ENCODE measurements at places on chromosomes 7 and 10. TPM values are rescaled to one million over a fixed set of nuclear protein-coding genes. Genes with fewer than 3 reads are reported as not detected.

- DNase-seq = no peak
Measured at GRCh38 chr7:5218564-5219360, 28.7 kb downstream of the WIPI2 start.

ASCC1 gene
- total RNA-seq = 44.8 TPM

ITPRID1 gene
- total RNA-seq = not detected

GRCh38 chr10:35993591-35994515 lies 351.8 kb upstream of the FZD8 start:
- no peak for DNase-seq

DNA sequence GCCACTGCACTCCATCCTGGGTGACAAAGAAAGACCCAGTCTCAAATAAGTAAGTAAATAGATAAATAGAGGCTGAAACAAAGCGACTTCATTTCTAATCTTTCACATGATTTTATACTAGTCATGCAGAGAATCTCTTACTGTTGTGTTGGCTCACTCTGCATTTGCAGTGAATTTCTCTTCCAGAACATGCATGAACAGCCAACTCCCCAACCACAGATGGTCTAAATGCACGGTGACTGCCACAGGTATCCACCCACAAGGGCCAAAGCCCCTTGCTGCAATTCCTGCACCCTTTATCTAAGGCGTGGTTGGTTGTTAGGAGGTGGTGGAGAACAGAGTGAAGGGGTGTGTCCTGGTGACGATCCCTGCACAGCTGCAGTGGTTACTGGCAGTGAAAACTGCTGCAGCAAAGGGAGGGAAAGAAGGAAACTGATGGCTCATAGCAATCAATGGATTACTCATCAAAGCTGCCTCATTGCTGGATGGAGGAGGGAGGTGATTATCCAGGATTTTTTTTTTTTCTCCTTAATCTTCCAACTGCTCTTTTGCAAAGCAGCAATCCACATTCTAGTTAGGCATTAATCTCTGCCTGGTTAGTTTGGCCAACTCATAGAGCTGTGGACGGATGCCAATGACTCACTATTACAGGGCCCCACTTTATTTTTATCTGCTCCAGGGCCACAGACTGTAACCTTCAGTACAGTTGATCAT lies 50.6 kb downstream of the PRTFDC1 start:
- DNase-seq = peak; percentile 33

ACTR3C gene
- 5.9 TPM for total RNA-seq

HILPDA gene
- total RNA-seq = 17.7 TPM

DNA sequence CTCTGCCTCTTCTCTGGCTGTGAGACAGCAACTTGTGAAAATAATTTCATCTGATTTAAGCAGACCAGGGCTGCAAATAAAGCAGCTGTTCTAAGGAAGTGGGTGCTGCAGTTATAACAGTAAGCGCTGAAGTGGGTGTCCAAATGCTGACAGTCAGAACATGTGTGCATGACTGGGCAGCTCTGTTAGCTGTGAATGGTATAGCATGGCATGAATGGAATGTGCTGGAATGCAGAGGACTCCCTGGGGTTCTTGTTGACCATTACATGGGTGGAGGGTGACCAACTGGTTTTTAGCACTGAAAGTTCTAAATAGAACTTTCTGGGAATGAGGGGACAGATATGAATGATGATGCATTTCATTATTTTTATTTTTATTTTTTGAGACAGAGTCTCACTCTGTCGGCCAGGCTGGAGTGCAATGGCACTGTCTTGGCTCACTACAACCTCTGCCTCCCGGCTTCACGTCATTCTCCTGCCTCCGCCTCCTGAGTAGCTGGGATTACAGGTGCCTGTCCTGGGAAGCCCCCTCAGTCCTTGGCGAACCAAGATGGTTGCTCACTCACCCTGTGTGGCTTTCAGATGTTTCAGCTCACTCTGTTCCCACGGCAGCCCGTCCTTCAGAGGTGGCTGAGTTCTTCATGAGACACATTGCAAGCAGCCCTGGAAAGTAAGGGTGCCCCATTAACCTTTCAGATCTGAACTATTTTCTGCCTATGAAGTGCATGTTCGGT lies 319.8 kb upstream of the PHYHIPL start:
- DNase-seq = peak; percentile 37

- DNase-seq = no peak
Measured at GRCh38 chr7:79182283-79182682, 271.2 kb downstream of the MAGI2 start.

DNA sequence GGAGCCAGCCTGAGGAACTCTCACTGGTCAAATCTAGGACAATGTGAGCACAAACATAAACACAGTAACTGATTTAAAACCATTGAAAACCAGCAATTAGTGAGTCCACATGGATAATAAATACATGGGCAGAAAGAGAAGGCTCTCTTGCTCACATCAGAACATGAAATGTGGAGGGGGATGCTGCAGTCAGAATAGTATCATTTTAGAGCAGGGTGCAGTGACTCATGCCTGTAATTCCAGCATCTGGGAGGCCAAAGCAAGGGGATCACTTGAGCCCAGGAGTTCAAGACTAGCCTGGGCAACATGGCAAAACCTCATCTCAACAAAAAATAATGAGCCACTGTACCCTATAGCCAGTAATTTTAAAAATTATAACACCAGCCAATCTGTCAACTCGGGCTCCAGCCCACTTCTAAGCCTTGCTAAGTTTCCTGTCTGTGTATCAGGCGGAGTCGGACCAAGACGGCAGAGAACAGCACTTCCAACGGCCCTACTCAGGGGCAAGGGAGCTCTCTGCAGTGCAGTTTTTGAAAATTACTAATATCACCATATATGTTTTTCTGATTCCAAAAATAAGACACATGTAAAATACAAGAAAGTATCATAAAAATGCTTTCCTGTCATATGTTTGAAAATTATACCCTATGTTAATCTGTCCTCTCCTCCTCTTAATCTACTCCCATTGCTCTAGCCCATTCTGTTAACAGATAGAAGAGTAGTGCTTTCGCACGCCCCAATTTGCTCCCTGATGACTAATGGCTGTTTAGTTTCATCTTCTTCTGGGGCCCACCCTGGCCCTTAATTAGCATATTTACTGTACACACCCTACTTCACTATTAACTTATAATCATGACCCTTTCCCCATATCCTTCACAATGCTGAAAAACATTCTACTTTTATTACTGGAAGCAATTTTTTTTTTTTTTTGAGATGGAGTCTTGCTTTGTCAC lies 17.1 kb downstream of the URGCP start:
- no peak for DNase-seq

- no peak for DNase-seq
Measured at GRCh38 chr7:80027611-80028173, 106.9 kb upstream of the GNAI1 start.

- DNase-seq = no peak
Measured at GRCh38 chr10:132785723-132786475, at the start of gene NKX6-2. TSS of gene NKX6-2 (minus strand) at chr10:132786147. CDS start at chr10:132785948, 199 bp downstream.

Measured in heart left ventricle (tissue), 16 donors.